ENCODE measurements at places on chromosomes 4 and X.

DNA sequence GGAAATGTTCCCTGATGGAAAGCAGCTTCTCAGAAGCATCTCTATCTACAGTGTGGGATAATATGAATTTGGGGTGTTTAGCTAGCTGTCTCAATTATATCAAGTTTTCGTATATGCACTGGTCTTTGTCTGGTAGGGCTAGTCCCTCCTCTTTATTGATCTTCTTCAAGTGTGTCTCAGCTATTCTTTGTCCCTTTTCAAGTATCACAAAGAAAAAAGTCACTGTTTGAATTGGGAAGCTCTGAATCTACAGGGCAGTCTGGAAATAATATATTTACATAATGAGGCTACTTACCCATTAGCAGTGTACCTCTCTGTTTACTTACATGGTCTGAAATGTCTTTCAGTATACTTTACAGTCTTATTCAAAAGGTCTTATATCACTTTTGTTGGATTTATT is 526.0 kb downstream of the IL1RAPL1 start:
- no peak for DNase-seq

GRCh38 chr4:126583509-126583908 is 1049.2 kb upstream of the INTU start:
- no peak for DNase-seq

DNA sequence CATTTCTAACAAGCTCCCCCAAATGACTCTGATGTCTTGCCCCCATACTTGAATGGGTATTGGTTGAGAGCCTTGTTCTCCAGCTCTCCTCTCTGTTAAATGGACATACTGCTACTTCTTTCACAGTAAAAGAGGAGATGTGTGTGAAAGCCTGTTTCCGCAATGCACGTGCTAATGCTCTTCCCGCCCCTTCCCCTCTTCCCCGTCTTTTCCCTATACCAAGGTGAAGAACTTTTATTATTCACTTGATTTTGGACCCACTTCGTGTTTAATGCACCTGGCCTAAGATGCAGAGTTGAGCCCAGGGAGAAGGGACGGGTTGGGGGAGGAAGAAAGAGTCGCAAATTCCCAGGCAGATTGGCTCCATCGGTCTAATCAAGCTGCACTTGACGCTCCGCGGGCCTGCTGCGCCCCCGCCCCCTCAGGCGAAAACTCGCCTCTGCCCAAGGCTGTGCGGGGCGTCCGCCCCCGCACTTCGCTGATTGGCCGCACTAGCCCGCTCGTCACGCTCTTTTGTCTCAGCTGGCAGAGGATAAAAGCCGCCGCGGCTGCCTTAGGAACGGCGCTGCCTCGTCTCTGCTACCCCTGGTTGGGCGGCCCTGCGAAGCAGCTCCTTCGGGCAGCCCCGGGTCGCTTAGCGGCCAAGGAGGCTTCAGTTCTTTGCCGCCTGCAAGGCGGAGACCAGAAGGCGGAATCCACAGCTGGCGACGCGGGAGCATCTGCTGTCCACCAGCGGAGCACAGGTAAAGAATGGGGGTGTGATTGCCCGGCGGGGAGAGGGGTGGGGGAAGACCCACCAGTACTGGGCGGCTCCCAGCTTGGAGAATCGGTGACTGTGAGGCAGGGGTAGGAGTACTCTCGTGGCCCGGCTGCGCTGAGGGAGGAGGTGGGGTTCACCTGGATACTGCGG is at the start of gene ZCCHC12:
Gene ZCCHC12, plus strand, starts transcription at position 562 of the 910 bp plus-strand sequence. CDS start 1,421 bp downstream, outside the sequence.
- no peak for DNase-seq

- DNase-seq = no peak
Measured at GRCh38 chr4:159483782-159484741, 381.2 kb downstream of the RAPGEF2 start.

DNA sequence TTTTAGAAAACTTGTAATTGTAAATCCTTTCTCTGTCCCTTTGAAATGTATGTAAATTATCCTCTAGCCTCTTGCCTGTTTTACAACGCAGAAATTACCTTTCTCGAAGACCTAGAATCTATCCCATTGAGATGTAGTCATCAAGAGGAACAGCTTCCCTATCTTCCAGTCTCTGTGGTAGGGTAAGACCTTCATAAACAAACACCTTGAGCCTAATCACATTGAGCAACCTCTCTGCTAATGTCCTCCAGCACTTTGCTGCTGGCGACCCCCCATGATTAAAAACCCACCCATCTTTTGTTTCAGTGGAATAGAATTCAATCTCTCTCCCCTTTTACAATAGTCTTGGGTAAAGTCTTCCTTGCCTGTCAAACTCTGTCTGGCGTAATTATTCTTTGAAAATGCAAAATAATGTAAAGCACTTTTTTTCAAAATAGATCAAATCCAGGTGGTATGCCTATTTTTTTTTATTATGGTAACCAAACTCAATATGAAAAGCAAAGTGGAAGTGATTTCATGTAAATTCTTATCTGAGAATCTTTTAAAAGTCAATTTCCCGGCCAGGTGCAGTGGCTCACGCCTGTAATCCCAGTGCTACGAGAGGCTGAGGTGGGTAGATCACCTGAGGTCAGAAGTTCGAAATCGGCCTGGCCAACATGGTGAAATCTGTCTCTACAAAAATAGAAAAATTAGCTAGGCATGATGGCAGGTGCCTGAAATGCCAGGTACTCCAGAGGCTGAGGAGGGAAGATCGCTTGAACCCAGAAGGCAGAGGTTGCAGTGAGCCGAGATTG is 237.9 kb downstream of the GRXCR1 start:
- DNase-seq = no peak

- no peak for DNase-seq
Measured at GRCh38 chr4:53653484-53654053, 62.3 kb upstream of the LNX1 start.

GRCh38 chr4:111991163-111991562 is 154.1 kb upstream of the FAM241A start:
- no peak for DNase-seq

DNA sequence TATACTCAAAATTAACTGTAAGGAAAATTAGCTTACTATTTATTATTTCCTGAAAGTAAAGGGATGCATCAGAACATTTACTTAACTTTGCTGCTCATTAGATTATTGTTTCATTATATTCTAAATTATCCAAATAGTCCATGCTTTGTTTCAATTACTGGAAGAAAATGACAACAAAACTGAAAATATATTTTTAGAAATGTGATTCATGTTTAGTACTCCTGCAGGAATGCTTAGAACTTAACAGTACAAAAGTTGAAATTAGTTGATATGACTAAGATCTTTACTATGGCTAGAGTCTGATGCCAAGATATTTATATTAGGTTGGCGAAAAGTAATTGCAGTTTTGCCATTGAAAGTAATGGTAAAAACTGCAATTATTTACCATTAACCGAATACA is 660.5 kb upstream of the PABPC4L start:
- no peak for DNase-seq

- no peak for DNase-seq
Measured at GRCh38 chr4:145566086-145566708, 53.0 kb upstream of the MMAA start.

DNA sequence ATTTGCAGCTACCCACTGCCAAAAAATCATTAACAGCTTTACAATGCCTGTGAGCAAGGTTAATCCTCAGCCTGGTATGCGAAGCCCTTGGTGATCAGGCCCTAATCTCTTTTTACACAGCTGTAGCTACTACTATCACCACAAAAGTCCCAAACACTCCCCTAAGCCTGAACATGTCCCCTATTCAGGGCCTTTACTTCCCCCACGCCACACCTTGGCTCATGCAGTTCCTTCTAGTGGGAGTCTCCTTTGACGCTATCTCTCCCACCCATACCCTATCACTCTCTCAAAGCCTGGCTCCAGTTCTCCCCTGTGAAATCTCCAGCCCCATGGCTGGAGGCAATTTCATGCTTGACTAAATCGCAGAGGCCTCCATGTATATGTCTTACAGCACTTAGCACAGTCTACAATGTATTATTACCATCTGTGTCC is 90.6 kb upstream of the CBR4 start:
- no peak for DNase-seq

- DNase-seq = no peak
Measured at GRCh38 chr4:25075851-25076250, 45.1 kb upstream of the LGI2 start.

DNA sequence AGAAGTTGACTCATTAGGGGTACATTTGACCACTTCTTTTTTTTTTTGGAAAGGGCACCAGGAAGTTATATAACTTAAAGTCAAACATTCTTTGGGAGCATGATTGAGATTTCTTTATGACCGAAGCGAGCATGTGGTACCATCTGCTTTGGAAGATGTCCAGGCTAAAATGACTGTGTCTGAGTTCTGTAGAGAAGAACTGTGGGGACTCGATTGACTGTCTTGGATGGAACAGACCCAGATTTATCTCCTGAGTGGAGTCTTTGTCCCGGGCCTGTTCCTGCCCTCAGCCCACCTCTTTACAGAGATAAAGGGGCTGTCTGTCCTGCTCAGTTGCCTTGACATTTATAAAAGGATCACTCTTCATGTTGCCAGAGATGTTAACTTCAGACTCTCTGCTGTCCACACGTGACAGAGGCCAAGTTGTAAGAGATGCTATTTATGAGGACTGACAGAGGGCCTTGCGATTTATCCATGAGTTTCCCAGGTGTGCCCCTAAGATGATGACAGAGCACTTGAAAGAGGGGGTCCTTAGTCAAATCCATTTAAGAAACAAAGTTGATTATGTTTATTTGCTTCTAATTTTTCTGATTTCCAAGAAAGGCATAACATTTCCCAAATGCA is 16.8 kb downstream of the SMIM20 start:
- DNase-seq = no peak

DNA sequence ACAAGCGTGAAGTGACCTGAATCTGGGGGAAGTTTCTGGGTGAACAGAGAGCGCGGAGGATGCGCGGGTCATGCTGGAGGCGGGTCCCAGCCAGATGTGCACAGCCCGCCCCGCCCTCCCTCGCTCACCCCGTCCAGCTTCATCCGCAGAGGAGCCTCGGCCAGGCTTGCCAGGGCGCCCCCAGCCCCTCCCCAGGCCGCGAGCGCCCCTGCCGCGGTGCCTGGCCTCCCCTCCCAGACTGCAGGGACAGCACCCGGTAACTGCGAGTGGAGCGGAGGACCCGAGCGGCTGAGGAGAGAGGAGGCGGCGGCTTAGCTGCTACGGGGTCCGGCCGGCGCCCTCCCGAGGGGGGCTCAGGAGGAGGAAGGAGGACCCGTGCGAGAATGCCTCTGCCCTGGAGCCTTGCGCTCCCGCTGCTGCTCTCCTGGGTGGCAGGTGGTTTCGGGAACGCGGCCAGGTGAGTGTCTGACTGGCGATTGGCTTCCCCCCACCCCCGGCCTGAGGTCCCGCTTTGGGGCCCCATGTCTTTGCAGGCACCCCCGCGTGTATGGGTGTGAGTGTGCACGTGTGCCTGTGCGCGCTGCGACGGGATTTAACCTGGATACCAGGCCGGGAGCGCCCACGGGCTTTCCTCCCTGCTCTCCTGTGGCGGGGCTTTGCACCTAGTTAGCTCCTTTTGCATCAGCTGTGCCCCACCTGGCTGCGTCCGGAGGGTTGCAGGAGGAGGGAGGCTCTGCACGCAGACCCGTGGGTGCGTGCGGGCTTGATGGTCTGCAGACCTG is at the start of gene EGFL6:
Gene EGFL6, plus strand, starts transcription at position 123 of the 782 bp plus-strand sequence. Its CDS starts 261 bp downstream, at position 384.
- no peak for DNase-seq

GRCh38 chrX:106894392-106894909 is 8.7 kb downstream of the RIPPLY1 start:
- DNase-seq = no peak

- no peak for DNase-seq
Measured at GRCh38 chrX:42748067-42748850, 29.7 kb downstream of the PPP1R2C start.

GRCh38 chr4:180363815-180364214 is 1879.4 kb upstream of the TENM3 start:
- DNase-seq = no peak

DNA sequence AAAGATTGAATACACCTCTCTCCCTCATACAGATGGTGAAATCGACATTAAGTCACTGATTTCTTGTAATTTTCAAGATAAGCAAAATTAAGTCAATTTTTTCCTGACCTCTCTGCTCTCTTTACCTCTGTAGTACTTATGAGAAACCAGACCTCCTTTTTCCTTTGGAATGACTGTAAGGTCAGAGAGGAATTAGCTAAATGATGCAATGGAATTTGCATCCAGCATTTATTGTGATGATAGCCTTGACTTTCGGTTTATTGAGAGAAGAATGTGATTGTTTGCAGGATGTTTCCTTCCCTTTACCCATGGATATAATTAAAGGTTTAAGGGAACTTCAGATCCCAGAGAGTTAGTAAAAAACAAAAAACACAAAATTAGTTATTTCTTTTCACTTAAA is 22.4 kb downstream of the STK26 start:
- DNase-seq = no peak

DNA sequence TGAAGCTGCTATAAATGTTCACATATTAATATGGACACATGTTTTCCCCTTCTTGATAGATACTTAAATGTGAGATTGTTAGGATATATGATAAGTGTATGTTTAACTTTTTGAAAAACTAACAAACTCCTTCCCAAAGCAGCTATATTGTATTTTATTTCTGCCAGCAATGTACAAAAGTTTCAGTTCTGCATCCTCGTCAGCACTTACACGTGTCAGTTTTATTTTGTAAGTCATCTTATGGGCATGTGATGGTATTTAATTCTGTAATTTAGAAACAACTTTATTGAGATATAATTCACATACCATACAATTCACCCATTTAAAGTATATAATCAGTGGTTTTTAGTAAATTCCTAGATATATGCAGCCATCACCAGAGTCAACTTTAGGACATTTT is 31.6 kb downstream of the RAPGEF2 start:
- no peak for DNase-seq

DNA sequence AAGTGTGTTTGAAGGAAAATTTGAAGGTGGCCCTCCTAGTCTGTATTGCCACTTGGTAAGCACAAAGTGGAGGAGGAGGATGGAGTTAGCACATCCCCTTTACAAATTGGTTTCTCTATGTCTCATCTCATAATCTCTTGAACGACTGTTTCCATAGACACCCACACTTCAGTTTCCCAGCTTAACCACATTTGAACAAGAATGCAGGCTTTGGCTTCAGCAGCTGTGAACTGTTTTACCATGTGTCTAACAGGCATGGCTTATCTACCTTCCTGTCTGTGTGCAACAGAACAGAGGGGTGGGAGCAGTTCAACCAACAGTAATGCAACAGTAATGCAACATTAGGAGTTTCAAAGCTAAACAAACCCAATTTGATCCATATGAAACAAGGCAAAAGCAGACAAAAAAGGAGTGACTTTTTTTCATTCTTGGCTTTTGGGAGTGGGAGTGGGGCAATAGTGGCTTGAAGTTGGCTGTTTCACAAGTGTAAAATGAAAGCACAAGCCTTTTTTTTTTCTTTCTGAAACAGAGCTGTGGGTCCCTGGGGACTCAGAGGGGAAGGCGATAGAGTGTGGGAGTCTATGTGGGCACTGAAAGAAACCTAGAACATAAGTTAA is 108.0 kb downstream of the ITM2A start:
- no peak for DNase-seq

DNA sequence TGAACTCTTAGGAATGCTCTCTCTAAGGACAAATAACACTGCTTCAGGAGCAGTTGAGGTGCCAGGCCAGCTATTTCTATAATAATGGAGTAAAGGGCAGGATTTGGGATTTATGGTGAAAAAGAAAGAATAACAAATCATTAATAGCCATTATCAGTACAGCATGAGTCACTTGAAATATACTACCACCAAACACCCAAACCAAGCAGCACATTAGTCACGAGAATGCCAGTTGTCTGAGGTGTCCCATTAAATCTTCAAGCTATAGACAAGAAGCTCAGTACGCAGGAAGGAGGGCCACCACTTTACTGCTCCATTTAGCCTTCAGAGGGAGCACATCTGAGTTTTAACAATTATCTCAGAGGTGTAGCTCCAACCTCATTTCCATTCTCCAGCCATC is 106.8 kb upstream of the MAGEA10 start:
- no peak for DNase-seq

All from stimulated activated CD8-positive, alpha-beta memory T cell treated with anti-CD3 and anti-CD28 coated beads, Interleukin-4, amount 100 ng/mL, for 1 hour (primary cell).